ENCODE measurements at places on chromosomes 4 and X.

GRCh38 chr4:52249581-52249980 is 198.5 kb downstream of the SPATA18 start:
- DNase-seq, result no peak

DNA sequence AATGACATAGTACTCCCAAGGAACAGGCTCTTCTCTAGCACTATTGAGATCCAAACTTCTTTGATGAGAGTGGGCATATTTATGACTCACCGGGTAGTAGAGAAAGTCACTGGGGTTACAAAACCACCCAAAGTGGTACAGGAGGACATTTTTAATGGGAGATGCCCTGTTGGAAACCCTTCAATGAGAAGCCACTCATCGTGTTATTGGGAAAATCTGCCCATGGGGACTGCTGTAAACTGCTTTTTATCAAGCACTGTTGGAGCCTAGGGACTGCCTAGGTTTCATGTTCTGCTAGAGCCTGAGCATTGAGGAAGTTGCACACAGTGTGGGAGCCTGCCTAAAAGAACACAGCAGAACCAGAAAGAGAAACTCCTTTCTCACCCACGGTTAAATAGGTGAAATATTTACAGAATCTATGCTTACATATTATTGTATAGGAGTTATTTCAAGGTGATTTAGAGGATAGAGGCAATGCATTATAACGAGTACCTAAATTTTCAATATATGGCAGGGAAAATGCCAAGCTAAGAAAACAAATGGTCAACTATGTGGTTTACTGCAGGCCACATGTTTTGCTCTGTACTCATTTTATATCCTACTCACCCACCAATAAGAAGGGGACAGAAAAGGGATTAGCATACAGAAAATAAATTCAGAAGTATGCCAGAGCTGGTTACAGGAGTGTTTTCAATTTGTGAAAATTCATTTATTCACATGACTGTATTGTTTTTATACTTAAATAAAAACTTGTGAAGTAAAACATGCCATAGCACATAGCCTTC is 559.1 kb downstream of the FSTL5 start:
- DNase-seq, result no peak

- no peak for DNase-seq
Observed at GRCh38 chrX:132592880-132593279, 104.0 kb upstream of the MBNL3 start.

GRCh38 chr4:112377171-112377570 is 80.0 kb downstream of the ALPK1 start:
- no peak for DNase-seq

DNA sequence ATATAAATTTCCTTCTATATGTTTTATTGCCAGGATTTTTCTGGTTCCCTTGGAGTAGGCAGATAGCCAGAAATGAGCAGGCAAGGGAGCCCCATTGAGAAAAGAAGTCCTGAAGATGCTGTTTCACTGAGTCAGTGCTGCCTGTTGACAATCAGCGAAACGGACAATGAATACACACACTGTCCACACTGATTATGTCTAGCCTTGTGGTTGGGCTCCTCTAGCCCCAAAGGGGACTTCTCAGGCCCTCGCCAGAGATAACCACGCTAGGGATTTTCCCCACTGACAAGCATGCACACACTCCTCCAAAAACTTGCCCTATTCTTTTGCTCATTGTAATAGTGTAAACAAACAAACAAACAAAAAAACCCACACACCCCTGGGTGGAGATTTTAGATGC is 369.3 kb downstream of the DMD start:
- no peak for DNase-seq

DNA sequence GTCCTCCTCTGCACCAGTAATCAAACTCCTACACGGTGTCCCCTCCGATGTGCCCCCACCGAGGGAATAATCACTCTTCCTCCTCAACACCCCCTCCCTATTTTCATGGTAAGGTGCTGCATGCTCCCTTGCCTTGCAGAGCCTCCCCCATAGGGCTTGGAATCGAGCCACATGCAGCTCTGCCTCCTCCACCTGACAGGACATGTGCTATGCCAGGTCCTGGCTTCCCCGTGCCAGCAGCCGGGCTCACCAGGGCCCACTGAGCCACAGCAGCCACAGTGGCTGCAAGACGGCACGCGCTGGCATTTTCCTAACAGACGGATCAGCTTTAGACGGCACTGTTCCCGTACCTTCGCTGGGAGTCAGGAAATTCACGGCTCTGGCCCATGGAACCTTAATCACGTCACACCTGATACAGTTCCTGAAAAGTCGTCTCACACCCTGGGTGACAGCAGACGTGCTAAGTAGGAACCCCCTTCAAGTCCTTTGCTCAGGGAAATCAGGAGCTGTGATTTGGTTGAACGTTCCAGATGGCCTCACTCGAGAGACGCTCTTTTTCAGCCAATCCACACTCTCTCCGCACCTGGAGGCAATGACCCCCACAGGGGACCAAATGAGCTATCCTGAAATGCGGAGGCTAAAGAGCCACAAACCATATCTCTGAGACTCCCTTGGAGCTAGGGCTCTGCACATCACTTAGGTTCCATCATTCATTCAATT is 63.2 kb downstream of the JAKMIP1 start:
- no peak for DNase-seq

GRCh38 chrX:9919632-9920172 is 47.5 kb upstream of the CLDN34 start:
- DNase-seq, result no peak

DNA sequence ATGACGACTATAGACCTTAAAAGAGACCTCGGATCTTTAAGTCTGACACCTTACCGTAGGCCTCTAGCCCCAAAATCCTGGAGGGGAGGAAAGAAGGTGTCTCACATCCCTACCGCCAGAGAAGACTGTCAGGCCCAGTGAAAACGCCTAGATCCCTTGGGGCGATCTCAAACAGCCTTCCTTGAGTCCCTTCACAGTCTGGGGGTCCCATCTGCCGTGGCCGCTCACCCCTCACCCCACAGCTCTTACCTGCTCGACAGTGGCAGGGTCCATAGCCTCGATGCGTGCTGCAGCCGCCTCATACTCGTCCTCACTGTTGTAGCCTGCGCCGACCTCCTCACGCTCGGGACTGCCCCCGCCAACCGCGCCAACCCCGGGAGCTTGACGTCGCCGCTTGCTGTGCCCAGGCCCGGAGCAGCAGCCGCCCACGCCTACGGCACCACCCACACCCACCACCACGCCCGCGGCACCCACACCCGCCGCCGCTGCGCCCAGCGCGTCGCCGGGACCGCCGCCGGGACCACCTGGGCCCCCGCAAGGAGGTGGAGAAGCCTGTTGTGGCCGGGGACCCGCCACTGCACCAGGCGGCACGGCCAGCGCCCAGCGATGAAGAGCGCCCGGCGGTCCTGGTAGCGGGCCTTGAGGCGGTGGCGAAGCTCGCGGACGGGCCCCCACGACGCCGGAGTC is 536 bp downstream of the OTUD5 start:
- DNase-seq, result no peak

DNA sequence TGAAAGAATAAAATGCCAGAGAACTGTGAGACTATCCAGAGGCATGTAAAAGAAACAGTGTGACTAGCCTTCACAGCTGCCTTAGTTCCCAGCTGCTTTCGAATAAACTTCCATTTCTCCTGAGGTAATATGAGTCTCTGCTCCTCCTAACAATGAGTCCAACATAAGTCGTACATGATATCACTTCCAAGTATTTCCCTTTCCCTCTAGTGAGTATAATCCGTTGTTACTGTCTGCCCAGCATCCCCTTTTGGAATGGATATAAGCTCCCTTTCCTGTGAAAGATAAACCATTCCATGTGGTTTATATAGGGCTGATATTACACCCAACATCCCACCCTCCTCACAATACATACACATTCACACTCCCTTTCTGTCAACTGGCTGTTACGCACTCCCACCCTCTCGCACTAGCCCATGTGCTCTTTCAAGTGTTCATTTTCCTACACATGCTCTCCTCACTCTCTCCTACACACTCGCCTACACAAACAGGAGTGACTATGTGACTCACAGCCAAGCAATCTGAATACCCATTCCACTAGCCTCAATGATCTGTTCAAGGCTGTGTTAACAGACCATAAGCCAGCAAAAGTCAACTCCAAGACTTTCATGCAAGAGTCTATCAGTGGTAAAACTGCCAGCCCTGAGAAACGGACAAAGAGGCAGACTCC is 5.0 kb downstream of the NAF1 start:
- no peak for DNase-seq

DNA sequence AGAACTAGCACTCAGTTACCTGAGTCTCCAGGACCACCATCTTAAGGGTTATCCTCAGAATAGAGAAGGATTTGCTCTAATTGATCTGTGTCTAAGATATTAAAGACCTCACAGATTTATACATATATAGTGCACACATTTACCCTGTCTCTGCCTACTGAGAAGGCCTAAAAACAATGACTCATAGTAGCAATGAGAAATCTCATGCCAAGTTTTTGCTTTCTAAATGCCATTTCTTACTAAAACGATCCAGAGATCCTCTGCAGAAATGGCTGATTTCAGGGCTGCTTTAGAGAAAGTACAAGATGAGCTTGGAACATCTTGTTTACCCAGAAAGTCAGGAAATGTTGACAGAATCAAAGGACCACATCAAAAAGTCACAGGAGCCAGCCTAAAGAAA is 79.1 kb upstream of the INPP4B start:
- no peak for DNase-seq

DNA sequence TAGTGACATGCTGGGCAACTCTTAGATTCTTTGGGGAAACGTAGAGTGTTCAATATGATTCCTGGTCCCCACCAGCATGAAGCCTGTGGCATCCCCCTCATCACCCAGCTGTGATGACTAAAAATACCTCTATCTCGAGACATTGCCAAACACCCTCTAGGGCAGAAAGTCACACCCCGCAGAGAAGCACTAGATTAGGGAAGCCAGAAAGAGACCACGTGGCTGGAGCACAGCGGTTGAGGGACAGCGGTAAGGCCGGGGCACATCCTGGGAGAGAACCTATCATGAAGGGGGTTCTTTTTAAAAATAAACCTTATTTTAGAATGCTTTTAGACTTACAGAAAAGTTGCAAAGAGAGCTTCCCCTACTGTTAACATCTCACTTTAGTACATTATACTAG is 11.0 kb downstream of the FAT1 start:
- DNase-seq, result no peak

DNA sequence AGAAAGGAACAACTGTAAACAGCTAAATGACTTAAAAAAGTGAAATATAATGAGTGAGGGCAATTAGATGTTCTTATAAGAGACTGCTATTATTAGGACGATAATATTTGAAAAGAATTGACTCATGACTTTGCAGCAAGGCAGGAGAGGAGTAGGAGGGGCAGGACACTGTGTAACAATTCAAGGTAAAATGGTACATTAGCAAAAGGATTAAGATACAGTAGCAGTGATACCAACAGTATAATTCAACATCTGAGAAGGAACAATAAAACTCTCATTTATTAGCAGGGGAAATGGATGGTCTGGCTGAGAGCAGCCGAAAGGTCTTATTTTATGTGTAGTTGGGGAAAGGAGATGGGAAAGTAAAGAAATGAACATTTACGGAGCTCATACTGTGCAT is 315.5 kb upstream of the BOD1L1 start:
- no peak for DNase-seq

- DNase-seq, result no peak
Observed at GRCh38 chr4:79087071-79087470, 147.8 kb upstream of the PAQR3 start.

GRCh38 chr4:168221301-168221700 is 97.3 kb downstream of the DDX60 start:
- no peak for DNase-seq

DNA sequence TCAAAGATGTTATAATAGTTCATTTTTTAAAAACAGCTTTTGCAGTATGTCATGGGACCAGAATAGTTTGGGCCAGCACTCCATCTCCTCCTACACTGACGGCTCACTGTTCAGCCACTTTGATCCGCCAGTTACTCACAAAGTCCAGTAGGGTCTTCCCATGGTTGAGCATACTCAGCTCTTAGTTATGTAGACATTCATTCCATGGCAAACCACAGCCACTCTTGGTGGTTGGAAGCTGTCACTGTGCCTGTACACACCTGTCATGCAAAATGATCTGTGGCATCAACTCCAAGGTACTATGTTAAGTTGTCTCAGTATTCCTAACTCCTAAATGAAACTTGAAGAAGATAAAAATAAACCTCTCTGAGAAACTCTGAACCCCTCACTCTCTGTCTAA is 127.2 kb downstream of the NR3C2 start:
- no peak for DNase-seq

DNA sequence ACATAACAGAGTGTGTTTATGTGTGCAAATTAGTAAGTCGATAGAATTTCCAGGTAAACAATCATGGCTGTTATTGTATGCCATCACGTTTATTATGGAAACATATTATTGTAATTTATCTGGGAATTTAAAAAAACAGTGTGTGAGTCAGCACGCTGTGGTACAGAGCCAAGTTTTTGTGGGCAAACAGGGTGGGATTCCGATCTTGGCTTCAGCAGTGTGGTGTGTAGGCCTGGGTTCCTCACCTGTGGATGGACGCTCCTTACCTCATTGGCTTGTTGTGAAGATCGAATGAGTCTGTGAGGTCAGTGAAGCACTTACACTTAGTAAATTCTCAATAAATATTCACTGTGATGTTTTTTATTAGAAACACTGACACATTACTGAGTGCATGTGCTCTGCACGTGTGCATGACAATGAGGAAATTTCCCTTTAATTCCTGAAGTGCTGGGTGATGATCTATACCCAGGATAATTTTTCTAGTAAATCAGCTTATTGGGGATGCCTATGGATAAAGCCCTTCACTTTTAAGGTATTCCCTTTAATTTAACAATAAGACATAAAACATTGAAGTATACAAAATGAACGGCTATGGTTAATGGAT is 36.4 kb downstream of the SLIT2 start:
- DNase-seq, result no peak

DNA sequence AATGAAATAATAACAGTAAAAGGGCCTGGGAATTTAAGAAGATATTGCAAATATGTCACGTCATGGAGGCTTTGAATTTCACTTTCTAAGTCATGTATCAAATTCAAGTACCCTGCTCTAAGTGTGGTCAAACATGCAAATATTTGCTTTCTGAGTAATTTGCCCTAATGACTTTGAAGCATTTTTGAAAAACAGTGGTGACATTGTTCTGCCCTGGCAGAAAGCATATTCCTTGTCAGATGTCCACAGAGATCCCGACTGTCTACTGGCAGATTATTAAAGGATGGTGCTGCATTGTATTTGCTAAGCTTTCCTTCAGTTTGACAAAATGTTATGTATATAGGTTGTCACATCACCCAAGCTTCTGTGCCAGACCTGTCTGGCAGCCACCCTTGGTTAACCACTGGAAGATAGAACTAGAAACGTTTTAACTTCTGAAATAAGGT is 92.5 kb downstream of the ANK2 start:
- no peak for DNase-seq

DNA sequence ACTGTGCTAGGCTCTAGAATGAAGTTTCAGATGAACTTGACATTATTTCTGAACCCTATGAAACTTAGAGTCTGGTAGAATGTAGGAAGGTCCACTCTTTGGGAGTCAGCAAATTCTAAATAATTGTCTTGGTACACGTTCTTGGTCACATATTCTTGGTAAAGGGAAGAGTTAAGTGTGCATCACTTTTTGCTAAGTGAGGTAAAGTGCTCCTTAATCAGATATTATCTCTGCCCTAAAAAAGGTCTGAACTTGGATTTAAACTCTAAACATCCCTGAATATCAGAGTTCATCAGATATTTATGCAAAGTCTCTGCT is 7.2 kb downstream of the OCIAD2 start:
- DNase-seq, result no peak

Measured in left hindlimb (tissue), 1 donor.